ENCODE measurements at places on chromosomes 4 and X. TPM values are rescaled to one million over a fixed set of nuclear protein-coding genes. Genes with fewer than 3 reads are reported as not detected.

The MAGEA1 gene
- total RNA-seq: not detected

The CHRDL1 gene
- total RNA-seq: 0.89 TPM

The SUPT20HL2 gene
- total RNA-seq: not detected

The SSX4 gene
- total RNA-seq: not detected

Measured in SJSA1 (cell line).